PC-9 (cell line): ENCODE measurements at places on chromosomes 11 and 22.

DNA sequence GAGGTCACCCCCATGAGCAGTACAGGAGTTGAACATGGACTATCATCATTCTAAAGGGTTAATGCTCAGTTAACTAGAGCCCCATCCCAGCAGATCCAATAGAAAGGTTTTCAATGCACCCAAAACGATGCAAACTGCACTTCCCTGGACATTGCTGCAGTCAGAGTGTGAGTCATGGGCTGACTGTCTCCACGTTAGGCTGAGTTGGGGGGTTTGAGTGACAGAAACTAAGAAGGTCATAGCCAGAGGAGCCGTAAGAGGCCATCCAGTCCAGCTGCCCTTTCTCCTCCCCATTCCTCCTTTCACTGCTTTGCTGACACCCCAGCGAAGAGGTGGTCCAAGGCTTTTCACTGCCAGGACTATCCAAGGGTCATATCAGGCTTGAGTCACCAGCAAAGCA is 10.5 kb upstream of the OR2AT4 start:
- DNase-seq, result no peak

- DNase-seq, result no peak
Observed at GRCh38 chr22:41782316-41782715, 18.2 kb upstream of the CCDC134 start.

- DNase-seq, result peak; percentile 97
Observed at GRCh38 chr11:61730240-61730994, 22.0 kb upstream of the MYRF start.

- no peak for DNase-seq
Observed at GRCh38 chr22:48736593-48737460, 1090.8 kb downstream of the BRD1 start.

GRCh38 chr22:24335496-24335895 is 64.9 kb downstream of the SPECC1L start:
- DNase-seq, result no peak

- DNase-seq, result no peak
Observed at GRCh38 chr11:44817207-44817949, 90.6 kb downstream of the TSPAN18 start.

DNA sequence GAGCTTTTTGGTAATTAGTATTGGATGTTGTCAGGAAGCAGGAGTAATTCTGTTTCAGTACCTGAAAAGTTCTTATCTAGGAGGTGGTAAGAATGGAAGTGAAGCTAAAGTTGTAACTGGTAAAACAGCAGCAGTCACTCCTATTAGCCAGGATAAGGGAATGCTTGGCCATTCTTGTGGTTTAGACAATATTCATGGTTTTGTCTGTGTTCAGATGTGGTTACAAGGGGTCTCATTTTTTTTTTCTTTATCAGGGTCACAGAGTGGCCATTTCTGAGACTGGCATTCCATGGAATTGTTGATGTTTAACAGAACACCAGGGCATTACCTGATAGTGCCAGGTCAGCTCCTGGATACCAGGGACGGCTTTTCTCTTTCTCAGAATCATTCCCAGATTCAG is 23.8 kb downstream of the TAF1D start:
- no peak for DNase-seq

GRCh38 chr22:26769663-26770062 is 112.3 kb downstream of the MIAT start:
- DNase-seq, result no peak

GRCh38 chr11:68825571-68825970 is 16.1 kb downstream of the CPT1A start:
- peak; percentile 73 for DNase-seq

GRCh38 chr11:6817694-6818093 is 18.2 kb upstream of the OR6A2 start:
- DNase-seq, result peak; percentile 4

DNA sequence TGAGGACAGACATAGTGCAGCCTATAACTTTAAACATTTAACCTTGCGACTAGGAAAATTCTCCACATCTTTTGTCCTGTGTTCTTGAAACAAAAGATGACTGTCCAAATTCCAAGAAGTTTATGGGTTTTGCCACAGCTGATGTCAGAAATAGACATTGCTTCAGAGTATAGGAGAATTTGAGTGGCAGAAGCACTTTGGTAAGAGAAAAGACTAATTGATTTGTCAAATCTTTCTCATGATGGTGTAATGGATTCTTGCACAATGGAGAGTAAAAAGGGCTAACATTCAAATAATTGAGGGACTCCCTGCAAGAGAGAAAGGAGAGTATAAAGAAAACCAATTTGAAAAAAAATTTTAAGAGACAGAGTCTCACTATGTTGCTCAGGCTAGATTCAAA is 25.3 kb downstream of the C11orf58 start:
- no peak for DNase-seq

GRCh38 chr22:37002633-37003032 is 16.6 kb downstream of the TST start:
- no peak for DNase-seq

GRCh38 chr11:109432105-109432504 is 10.1 kb downstream of the C11orf87 start:
- DNase-seq, result no peak

DNA sequence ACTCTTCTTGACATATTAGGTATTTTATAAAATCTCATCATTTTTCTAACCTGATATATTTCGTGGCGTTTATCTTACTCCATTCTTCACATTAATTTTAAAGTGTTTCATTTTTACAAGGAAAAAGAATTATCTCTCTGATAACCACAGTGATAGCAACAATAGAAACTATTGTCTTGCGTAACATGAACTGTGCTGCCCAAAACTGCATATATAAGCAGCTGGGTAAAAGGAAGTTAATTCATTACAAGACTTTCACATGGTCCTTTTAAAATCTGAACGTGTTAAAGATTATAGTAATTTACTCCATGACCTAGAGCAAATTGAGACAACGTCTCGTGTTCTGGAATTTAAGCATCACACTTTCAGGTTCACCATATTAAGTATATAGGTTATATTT is 210.4 kb upstream of the GRIA4 start:
- no peak for DNase-seq

DNA sequence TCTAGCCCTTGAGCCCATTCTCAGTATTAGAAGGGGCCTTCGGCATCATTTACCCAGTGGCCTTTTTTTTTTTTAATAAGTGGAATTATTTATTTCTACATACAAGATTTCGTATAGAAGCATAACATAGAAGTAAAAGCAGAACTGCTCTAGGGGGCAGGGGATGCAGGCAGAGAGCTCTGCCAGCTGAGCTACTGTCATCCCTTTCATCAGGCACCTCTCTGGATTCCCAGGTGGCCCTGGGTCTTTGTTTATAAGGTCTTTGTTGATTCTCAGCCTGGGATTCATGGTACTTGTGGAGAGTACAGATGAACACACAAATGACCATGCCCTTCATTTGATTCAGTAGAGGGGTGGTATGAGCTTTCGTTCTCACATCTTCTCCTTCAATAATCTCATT is 66.4 kb downstream of the GAB2 start:
- no peak for DNase-seq

- no peak for DNase-seq
Observed at GRCh38 chr11:133388975-133389568, 143.2 kb downstream of the OPCML start.

- no peak for DNase-seq
Observed at GRCh38 chr11:108836541-108836940, 171.7 kb downstream of the DDX10 start.

GRCh38 chr11:5242933-5243815 is 6.5 kb downstream of the HBG1 start:
- DNase-seq, result no peak

GRCh38 chr11:27592098-27592780 is 85.7 kb upstream of the LIN7C start:
- no peak for DNase-seq

- no peak for DNase-seq
Observed at GRCh38 chr22:32202539-32203180, 2.2 kb downstream of the RFPL2 start.

DNA sequence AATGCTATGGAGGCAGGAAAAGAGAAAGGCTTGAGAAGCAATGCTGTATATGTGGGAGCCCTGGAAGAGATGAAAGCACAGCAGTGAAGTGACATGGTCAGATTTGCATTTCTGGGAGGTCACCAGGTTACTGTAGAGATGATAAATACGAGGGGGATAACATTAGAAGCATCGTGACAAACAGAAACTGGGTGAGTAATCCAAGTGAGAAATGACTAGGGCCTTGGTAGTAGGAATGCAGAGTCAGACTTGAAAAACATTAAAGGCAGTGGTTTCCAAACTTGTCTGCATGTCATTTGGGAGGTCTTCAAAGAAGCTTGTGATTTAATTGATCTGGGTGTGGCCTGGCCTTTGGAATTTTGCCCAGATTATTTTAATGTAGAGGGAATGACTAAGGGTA is 43.9 kb downstream of the CCDC34 start:
- no peak for DNase-seq

- peak; percentile 24 for DNase-seq
Observed at GRCh38 chr11:129840236-129840635, 24.6 kb downstream of the TMEM45B start.

DNA sequence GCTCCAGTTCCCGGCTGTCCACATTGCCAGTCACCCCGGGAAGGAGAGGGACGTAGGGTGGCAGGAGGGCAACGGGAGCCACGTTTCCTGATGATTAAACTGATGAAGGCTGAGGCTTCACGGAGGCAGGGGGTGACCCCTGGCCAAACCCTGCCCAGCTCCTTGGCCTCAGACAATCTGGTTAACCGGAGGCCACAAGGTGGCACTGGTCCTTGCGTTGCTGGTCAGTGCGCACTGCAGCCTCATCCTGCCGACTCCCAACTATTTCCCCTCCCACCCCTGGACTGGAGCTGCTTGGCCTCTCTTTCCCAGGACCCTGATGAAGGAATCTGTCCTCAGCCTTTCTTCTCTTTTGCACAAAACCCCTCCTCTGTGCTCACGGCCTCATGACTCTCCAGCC is 75.3 kb downstream of the PDE2A start:
- no peak for DNase-seq

DNA sequence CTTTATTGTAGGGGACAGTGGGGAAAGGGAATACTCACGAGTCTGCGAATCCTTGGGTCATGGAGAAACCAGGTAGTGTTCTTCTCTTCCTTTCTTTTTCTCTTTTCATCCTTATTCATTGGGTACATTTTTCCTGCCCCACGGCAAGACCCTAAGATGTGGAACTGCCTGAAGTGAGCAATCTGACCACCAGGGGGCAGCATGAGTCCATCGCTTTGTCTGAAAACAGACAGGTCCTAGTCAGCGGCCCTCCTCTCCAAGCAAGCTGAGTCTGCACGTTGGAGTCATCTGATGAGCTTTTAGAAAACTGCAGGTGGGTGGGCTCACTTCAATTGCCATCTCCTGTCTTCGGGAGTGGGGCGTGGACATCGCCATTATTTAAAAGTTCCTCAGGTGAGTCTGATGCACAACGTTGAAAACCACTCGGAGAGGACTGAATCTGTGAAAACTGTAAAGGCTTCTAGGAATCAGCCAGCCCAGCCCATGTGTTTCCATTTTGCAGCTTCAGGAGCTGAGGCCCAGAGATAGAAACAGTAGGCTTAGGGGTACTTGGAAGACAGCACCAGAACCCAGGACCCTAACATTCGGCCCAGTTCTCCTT is 34.0 kb upstream of the FBXO3 start:
- DNase-seq, result peak; percentile 84

GRCh38 chr22:44729391-44730021 is 22.9 kb upstream of the ARHGAP8 start:
- DNase-seq, result peak; percentile 18
